ENCODE measurements at places on chromosomes 13 and 19.
A peak's percentile ranks its signal among the peaks of the same experiment; 100 is the strongest.

- no peak for DNase-seq
These were observed 789.8 kb downstream of the SLITRK6 start for GRCh38 chr13:85009447-85009846.

- DNase-seq, result no peak
These were observed 11.1 kb upstream of the SLC7A9 start for GRCh38 chr19:32880622-32881021.

DNA sequence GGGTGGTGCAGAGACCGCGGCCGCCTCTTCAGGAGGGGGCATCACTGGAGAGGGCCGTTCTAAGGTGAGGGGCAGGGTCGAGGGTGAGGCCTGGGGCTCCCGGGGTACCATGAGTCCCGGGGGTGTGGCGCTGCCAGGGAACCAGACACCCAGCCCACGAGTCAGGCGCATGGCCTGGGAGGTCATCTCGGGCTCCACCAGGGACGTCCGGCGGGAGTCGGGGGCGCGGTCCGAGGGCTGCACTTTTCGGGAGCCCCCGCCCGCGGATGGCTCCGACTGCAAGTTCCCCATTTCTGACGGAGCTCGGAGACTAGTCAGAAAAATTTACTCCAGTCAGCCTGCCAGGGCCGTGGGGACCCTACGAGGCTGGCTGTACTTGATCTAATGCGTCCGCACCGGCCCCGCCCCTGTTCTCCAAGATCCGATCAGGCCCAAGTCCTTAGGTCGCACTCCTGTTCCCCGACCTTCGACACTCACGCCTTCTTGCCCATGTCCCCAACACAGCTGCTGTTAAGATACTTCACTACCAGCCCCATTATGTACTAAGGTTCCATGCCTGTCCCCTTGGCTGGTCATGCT lies 774 bp downstream of the GGN start:
- DNase-seq, result no peak

GRCh38 chr19:52897138-52897935 lies at the start of gene ZNF320:
Gene ZNF320 (minus strand): TSS chr19:52897635. CDS start chr19:52890255, 7,380 bp downstream.
- peak; percentile 86 for DNase-seq
